Stimulated activated CD8-positive, alpha-beta memory T cell treated with anti-CD3 and anti-CD28 coated beads, Interleukin-7, amount 100 ng/mL, for 1 hour (primary cell): ENCODE measurements at places on chromosomes 3 and 15.

DNA sequence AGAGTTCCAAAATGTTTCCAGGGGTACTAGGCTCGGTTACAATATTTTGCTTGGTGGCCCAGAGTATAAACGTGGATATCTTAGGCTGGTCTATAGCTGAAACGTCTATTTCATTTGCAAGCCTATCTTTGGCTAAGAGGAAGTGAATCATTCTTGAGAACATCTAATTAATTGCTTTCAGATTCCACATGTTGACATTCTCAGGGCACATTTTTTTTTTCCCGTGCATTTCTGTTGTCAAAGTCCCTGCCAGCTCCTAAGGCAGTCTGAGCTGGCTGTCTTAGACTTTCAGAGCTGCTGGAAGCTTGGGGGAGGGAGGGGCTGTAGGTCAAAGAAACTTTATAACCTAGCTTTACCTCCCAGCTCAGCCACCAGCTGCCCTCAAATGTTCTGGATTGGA, 23.2 kb upstream of the LAMP3 start:
- DNase-seq: no peak

GRCh38 chr3:38168151-38169026, 3.1 kb downstream of the OXSR1 start:
- no peak for DNase-seq

DNA sequence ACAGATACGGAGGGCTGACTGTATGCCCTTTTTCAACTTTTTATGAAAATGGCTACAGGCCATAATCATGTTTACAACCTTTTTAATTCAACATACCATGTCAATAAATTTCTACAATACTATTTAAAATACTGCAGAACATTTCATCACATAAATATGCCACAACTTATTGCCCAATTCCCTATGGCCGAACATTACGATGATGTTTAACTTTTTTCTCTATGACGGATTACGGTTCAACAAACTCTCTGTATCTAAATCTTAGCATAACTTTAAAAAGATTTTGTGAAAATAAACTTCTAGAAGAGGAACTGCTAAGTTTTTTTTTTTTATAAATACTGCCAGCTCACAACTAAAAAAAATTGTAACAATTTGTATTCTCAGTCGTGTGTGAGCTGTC, 220.4 kb downstream of the OSBPL10 start:
- no peak for DNase-seq

GRCh38 chr15:78621810-78622402, 1.1 kb upstream of the CHRNA3 start:
- no peak for DNase-seq

DNA sequence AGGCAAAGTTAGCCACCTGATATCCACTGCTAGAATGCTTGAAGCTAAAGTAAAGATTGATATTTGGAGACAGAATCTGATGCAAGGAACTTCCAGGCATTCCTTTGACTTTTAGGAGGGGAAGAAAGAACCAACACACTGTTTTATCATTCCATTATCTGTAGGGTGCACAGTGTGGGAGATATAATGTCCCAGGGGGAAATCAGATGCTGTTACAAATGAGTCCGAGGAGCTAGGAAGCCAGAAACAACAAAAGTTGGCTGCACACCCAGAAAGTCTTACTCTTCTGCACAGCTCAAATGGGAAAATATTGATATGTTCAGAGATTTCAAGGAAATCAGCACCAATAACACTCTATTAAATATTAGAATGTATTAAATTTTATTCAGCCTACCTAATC, 113.6 kb upstream of the ROBO1 start:
- DNase-seq: no peak

- no peak for DNase-seq
Measured at GRCh38 chr3:95721938-95722337, 1092.5 kb upstream of the EPHA6 start.

GRCh38 chr3:140398387-140398786, 279.5 kb upstream of the TRIM42 start:
- DNase-seq: no peak

GRCh38 chr3:106135451-106136160, 266.8 kb upstream of the CBLB start:
- no peak for DNase-seq

DNA sequence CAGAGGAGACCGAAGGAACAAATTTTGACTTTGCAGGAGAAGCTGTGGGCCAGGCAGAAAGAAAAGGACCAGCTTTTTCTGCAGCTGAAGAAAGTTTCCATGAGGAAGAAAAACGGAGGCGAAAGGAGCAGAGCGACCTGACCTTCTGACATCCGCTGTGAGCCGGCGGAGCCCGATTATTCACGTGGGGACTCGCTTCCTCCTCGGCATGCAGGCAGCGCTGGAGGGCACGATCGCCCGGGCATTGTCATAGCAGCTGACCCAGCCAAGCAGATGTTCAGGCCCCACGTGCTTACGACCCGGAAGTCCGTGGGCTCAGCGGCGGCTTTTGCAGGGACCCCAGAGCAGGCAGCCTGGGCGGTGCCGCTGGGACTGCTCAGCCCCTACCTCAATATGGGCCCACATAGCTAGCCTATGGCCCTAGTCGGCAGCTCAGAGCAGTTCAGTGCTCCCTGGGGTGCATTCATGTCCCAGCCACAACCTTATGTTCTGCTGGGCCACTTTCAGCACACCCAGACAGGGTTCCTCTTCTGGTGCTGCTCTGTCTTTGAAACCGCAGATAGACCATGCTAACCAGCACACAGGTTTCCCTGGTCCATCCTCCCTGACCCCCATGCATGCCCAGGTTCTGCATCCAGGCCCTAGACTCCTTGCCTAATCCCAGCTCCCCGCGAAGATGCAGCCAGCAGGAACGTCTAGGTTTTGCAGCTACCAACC, 10.5 kb upstream of the EIF4A2 start:
- peak; percentile 36 for DNase-seq

GRCh38 chr3:70149714-70150400, 150.3 kb downstream of the SAMMSON start:
- no peak for DNase-seq

GRCh38 chr3:34207002-34207401, 408.6 kb downstream of the PDCD6IP start:
- no peak for DNase-seq

DNA sequence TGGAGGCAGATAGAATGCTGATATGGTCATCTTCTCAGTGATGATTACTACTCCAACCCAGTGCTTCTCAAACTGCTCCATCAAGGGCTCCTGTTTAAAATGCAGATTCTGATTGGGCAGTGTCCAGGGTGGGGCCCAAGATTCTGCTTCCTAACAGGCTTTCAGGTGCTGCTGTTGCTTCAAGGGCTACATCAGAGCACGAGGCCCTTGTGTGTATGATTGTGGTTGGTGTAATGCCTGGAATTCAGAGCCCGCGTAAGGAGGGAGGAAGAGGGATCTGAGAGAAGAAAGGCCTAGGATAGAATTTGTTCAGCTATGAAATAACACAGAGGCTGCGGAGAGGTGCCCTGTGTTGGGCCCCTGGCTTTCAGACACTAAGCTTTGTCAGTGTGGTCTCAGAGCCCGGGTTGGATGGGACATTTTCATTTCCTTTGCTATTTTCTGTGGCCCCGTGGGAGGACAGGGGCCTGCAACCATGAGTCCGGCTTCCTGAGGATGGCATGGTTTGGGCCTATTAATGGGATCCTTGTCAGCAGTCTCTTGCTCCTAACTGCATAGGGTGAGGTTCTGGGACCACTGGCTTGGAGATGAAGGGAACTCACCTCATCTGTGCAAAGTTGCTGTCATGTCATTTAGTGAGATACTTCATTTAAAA, 53.0 kb downstream of the ATP1B3 start:
- DNase-seq: no peak

- no peak for DNase-seq
Measured at GRCh38 chr15:89835176-89835564, 20.5 kb upstream of the ANPEP start.

- no peak for DNase-seq
Measured at GRCh38 chr3:27253831-27254230, 115.4 kb downstream of the NEK10 start.

DNA sequence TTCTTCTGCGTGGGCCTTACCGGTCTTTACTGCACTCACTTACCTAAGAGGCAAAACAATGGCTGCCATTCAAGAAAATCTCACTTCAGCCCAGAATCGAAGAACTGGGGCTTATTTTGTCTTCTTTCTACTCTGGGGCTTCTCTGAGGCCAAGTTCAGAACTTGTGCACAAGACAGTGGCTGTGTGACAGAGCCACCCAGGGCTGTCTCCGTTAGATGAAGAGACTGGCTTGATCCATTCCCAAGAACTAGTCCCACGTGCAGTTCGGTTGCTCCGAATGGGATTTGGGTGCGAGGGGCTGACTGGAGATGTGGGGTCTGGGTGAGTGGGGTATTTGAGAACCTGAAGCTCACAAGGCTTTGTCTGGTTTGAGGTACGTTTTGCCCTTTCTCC, 795 bp upstream of the TCF12 start:
- DNase-seq: no peak

DNA sequence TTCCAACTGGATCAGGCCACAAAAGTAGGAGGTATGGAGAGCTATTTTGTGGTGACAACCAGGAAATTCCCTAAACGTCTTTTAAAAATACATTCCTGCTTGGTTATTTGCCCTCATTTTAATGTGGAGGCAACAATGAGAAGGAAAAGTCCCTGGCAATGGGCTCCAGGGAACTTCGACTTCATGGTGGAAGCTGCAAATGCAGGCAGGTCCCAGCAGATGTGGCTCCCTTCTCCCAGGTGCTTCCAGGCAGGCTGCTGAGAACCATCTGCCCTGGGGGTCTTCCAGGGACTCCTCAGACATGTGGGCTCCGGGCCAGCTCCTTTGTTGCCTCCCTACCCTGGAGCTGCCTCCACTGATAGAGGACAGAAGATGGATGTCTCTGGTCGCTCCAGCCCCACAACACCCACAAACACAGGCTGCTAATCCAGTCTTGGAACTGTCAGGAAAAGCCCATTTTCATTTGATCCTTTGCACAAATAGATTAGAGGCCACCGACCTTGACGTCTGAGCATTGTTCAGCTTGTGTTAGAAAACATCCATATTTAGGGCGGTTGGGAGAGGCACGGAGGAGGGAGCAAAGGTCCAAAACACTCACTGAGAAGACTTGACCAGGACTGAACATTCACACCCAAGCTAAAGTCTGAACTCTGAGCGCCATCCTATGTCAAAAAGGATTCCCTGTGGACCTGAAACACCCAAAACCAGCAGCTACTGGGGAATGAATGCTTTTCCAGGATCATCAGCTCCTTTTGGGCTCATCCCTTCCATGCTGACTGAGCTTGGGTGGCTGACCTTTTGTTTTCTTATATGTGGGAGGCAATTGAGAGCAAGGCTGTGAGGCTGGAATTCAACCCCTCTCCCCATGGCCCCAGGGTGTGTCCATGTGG, 30.2 kb upstream of the SLCO2A1 start:
- no peak for DNase-seq

- no peak for DNase-seq
Measured at GRCh38 chr3:21747966-21748555, 2.9 kb downstream of the ZNF385D start.

- DNase-seq: no peak
Measured at GRCh38 chr3:174863488-174863887, 4.4 kb downstream of the NAALADL2 start.

DNA sequence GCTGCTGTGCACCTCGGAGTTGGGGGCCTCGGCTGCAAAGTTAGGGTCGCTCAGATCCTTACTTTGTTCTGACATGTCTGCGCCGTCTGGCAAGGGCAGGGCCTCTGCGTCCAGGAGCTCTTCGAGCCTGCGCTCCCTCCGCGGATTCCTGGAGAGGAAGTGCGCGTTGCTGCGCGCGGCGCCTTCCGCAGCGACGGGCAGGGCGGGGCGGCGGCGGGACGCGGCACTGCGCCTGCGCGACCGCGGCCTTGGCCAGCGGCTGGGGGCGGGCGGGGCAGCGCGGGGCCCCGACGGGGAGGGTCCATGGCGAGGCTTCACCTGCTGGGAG, at the start of gene NDN:
Gene NDN (minus strand): TSS at position 163 of the 328 bp plus-strand sequence. CDS start 88 bp downstream, at position 75.
- DNase-seq: no peak

DNA sequence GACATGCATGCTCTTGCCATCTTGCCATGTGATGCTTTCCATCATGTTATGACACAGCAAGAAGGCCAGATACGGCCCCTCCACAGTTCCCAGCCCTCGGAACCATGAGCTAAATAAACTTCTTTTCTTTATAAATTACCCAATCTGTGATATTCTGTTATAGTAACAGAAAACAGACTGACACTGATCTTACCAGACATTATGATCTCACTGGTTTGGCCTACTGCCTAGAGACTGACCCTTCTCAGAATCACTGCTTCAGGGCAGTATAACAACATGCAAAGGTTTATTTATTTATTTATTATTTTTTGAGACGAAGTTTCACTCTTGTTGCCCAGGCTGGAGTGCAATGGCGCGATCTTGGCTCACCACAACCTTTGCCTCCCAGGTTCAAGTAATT, 14.0 kb downstream of the ZNF619 start:
- DNase-seq: no peak

DNA sequence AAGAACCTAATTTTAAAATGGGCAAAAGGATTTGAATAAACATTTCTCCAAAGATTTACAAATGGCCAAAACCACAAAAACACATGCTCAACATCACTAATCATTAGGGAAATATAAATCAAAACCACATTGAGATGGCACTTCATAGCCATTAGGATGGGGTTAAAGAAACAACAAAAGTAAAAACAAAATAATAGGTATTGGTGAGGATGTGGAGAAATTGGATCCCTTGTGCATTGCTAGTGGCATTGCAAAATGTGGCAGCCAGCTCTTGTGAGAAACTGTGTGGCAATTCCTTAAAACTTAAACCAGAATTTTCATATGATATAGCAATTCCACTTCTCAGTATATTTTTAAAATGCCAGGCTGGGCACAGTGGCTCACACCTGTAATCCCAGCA, 126.5 kb downstream of the STT3B start:
- DNase-seq: no peak

DNA sequence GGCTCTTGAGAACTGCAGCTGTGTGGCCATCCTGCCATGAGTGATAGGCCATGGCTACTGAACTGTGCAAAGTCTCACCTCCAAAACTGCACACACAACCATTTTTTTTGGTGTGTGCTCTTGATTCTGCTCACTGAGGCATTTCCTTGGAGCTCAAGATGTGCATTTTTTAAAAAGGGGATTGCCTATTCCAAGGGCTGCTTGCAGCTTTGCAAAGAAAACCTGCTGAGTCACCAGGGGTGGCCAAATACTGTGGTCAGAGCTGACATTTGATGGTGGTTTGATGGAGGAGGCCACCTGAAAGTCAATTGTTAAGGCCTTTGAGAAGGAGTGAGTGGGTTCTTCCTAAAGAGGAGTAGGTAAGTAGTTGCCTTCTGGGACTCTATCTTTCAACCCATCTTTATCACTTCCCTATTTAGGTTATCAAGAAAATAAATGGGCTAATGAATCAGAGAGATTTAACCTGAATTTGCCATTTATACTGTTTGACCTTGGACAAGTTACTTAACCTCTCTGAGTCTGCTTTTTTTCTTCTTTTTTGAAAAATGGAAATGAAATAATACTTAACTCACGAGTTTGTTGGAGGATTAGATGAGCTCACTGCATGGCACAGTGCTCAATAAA, 87.9 kb downstream of the CHST2 start:
- no peak for DNase-seq

DNA sequence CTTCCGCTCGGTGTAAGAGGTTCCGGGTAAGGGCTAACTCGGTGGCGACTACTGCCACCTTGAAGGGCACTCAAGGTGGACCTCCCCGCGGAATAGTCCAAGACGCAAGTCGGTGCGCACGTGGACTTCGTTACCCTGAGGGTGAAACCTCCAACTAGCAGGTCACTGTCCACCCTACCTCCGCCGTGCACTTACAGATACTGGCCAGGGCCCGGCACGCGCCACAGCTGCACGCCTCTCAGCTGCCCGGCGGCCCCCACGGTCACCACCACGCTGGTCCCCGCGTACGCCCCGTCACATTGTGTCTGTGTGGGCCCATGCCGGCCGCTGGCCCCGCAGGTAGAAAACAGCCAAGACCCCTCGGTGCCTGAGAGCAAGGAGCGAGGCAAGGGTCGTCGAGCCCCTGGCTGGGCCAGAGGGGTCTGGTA, 1.1 kb downstream of the LTK start:
- DNase-seq: no peak
